CD4-positive, alpha-beta memory T cell (primary cell): ENCODE measurements at places on chromosomes 3 and 15. TPM values are rescaled to one million over a fixed set of nuclear protein-coding genes. Genes with fewer than 3 reads are reported as not detected.

ZNF774 gene
- polyA plus RNA-seq, result not detected

GRCh38 chr3:149844091-149844490 is 31.1 kb downstream of the RNF13 start:
- H3K36me3 ChIP-seq, result peaks cover 9% of the 10 kb centered on the region

CAMK1 gene
- polyA plus RNA-seq, result 5.8 TPM

- no peak overlapping the region for H3K4me3 ChIP-seq
- no peak overlapping the region for H3K27ac ChIP-seq
- H3K4me1 ChIP-seq, result no peaks in the 10 kb centered on the region
- H3K36me3 ChIP-seq, result no peaks in the 10 kb centered on the region
- no peaks in the 10 kb centered on the region for H3K27me3 ChIP-seq
Observed at GRCh38 chr3:65597952-65598413, 440.7 kb downstream of the MAGI1 start.

RARRES1 gene
- not detected for polyA plus RNA-seq

ANKRD34C gene
- polyA plus RNA-seq, result not detected

GRCh38 chr3:11172096-11172690 is 17.9 kb downstream of the HRH1 start:
- no peak overlapping the region for H3K4me3 ChIP-seq
- no peak overlapping the region for H3K27ac ChIP-seq
- H3K36me3 ChIP-seq, result no peaks in the 10 kb centered on the region
- no peaks in the 10 kb centered on the region for H3K27me3 ChIP-seq
- no peak for DNase-seq

GRCh38 chr3:61966200-61966599 is 404.8 kb downstream of the PTPRG start:
- H3K36me3 ChIP-seq, result no peaks in the 10 kb centered on the region
- DNase-seq, result no peak
- H3K4me3 ChIP-seq, result no peak overlapping the region
- no peak overlapping the region for H3K27ac ChIP-seq
- no peaks in the 10 kb centered on the region for H3K4me1 ChIP-seq

DNA sequence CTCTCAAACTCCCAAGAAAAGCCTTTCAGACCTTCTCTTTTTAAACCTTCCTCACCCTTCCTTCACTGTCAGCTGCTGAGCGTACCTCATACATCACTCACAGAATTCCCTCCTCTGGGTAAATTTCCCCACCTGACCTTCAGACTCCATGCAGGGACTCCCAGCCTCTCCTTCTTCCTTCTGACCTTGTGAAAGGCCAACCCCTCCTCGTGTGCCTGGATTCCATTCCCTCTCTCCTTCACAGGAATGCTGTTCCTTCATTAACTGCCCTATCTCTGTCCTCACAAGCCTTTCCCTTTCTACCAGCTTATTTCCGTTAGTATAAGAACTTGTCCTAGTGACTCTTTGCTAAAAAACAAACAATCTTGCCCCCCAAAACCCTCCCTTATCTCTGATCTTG is 69.7 kb upstream of the MME start:
- H3K36me3 ChIP-seq, result no peaks in the 10 kb centered on the region
- DNase-seq, result no peak
- H3K4me1 ChIP-seq, result no peaks in the 10 kb centered on the region
- H3K27ac ChIP-seq, result no peak overlapping the region
- H3K27me3 ChIP-seq, result no peaks in the 10 kb centered on the region
- no peak overlapping the region for H3K4me3 ChIP-seq

GRCh38 chr3:111326144-111326995 is 215.6 kb upstream of the CD96 start:
- H3K4me3 ChIP-seq, result no peak overlapping the region
- no peak overlapping the region for H3K27ac ChIP-seq
- no peaks in the 10 kb centered on the region for H3K27me3 ChIP-seq
- H3K36me3 ChIP-seq, result no peaks in the 10 kb centered on the region
- no peak for DNase-seq
- H3K4me1 ChIP-seq, result peaks cover 23% of the 10 kb centered on the region
